ENCODE measurements at places on chromosomes 6 and 20.
A peak's percentile ranks its signal among the peaks of the same experiment; 100 is the strongest.

DNA sequence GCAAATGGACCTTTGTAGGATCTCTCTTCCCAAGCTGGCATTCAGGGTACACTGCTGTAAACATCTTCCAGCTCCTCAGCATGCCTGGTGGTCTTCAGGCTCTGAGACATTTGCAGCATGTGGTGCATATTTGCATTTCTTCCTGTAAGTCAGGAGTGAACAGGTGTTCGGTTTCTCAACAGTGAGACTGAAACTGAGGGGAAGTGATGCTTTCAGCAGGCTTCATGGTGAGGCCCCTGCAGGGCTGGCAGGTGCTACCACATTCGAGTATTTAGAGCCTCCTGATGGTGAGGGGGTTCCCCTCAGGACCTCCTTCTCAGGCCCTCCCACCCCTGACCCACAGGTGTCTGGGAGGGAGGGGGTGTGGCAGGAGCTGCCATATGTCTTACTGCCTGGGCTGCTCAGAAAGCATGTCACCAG is 15.1 kb downstream of the MYBL2 start:
- no peak overlapping the region for H3K27ac ChIP-seq
- H3K4me1 ChIP-seq, result no peaks in the 10 kb centered on the region
- no peaks in the 10 kb centered on the region for H3K27me3 ChIP-seq
- no peak for DNase-seq
- no peak overlapping the region for H3K4me3 ChIP-seq

GRCh38 chr6:26032340-26033084 is 54.7 kb upstream of the HFE start:
- H3K27ac ChIP-seq, result peak overlapping the region; percentile 99
- H3K27me3 ChIP-seq, result no peaks in the 10 kb centered on the region
- H3K36me3 ChIP-seq, result no peaks in the 10 kb centered on the region
- no peak for DNase-seq

GRCh38 chr6:64672651-64673050 is 1034.4 kb downstream of the EYS start:
- H3K4me3 ChIP-seq, result no peak overlapping the region
- no peak for DNase-seq
- H3K27ac ChIP-seq, result no peak overlapping the region
- peaks cover 4% of the 10 kb centered on the region for H3K36me3 ChIP-seq
- no peaks in the 10 kb centered on the region for H3K4me1 ChIP-seq

GRCh38 chr6:90818163-90818562 is 231.3 kb upstream of the MAP3K7 start:
- H3K4me1 ChIP-seq, result no peaks in the 10 kb centered on the region
- H3K27me3 ChIP-seq, result no peaks in the 10 kb centered on the region

GRCh38 chr6:112413780-112414179 is 66.7 kb downstream of the RFPL4B start:
- peaks cover 15% of the 10 kb centered on the region for H3K27me3 ChIP-seq
- H3K36me3 ChIP-seq, result no peaks in the 10 kb centered on the region
- H3K4me1 ChIP-seq, result no peaks in the 10 kb centered on the region
- H3K4me3 ChIP-seq, result no peak overlapping the region

DNA sequence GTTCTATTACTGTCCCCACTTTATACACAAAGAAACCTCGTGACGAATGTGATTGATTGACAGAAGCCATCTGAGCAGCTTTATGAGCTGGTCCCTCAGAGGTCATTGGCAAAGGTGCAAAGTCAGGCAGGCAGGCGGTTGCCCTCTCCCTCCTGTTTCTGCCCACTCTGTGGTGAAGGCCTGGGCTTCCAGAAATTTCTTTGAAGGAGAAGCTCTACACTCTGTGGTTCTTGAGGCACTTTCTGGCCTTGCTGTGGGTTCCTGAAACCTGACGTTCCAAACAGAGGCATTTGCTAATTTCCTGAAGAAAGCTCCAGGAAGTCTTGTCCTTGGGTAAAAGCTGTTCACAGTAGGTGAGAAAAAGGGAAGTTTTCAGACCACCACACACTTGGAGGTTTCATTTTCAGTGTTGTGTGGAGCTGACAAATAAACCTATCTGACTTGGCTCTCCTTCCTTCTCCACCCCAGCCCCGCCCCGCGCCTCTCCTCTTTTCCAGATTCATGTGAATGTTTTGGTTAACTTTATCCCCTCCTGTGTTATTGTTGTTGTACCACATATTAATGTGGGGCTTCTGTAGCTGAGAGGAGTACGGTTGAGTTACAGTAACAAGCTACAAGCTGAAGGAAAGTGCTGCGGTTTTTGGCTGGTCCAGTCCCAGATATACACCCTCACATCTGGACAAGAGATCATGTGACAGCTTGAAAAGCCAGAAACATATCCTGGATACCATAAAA is 274.1 kb downstream of the CLIC5 start:
- DNase-seq, result no peak
- peaks cover 6% of the 10 kb centered on the region for H3K27me3 ChIP-seq
- H3K36me3 ChIP-seq, result no peaks in the 10 kb centered on the region
- H3K4me1 ChIP-seq, result peaks cover 51% of the 10 kb centered on the region

DNA sequence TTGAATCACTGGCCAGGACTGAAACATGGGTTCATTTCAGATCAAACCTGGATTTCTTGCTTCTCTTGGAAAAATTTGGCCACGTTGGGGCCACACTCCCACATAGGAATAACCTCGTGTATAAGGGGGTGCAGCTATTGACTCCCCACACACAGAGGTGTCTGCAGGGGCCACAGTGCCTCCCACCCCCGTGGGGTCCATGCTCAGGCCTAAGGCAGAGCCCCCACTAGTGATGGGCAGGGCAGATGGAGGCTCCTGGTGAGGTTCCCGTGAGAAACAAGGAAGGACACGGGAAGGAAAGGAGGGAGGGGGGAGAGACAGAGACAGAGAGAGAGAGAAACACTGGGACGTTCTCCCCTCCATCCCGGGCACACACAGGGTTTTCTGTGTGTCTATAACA is 230.5 kb downstream of the ERMARD start:
- no peak overlapping the region for H3K4me3 ChIP-seq
- no peak overlapping the region for H3K27ac ChIP-seq
- H3K27me3 ChIP-seq, result peaks cover 7% of the 10 kb centered on the region
- DNase-seq, result no peak
- no peaks in the 10 kb centered on the region for H3K36me3 ChIP-seq

DNA sequence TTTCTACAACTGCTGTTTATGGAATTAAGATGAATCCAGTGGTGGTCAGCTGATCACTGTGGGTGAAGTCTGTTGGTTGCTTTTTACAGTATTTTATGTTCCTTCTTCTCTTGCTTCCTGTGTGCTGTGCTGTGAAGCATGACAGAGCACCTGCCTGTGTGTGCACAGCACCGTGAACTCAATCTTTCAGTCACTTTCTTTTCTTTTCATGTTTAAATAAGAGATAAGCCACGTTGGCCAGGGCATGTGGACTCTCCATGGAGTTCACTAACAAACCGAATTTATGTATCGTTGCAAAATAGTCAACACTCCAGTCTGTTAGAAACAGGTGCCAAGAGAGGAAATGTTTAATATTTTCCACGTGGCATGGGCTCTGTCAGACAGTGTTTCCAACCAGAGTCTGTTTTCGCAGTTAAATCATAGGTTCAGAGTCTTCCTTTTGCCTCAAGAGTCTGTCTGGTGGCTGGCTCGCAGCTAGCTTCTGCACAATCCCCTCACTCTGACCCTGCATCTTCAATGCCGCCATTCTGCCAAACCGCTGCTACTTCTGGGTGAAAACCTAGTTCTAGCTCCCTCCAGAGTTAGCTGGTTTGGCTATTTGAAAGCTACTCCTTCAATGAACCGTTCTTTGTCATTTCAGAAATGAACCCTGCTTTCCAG is 73.2 kb downstream of the QRSL1 start:
- no peak overlapping the region for H3K4me3 ChIP-seq
- H3K27ac ChIP-seq, result no peak overlapping the region
- no peaks in the 10 kb centered on the region for H3K4me1 ChIP-seq
- H3K36me3 ChIP-seq, result no peaks in the 10 kb centered on the region
- H3K27me3 ChIP-seq, result peaks cover 30% of the 10 kb centered on the region
- DNase-seq, result no peak

DNA sequence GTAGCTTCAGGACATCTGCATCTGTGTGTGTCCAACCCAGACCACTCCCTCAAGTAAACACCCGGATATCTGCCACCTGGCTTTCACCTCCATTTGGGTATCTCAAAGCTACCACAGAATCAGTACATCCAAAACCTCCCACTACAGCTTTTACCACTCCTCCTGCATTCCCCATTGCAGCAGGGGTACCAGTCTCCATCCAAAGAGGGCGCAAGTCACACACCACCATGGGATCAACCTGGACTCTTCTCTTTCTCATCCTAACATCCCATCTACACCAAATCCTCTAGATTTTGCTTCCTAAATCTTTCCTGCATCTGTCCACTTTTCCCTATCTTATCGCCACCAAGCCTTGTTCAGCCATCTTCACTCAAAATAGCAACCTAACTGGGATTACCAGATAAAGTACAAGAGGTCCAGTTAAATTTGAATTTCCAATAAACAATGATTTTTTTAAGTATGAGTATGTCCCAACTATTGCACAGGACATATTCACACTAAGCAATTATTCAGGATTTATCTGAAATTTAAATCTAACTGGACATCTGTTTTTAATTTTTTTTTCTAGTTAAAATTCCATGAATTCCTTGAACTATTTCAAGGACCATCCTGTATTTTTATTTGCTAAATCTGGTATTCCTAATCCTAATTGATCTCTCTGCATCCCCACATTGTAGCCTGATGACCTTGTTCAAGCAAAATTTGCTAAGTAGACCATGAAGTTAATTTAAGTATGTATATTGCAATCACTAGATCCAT is 164.3 kb upstream of the MLN start:
- no peak overlapping the region for H3K4me3 ChIP-seq
- no peak overlapping the region for H3K27ac ChIP-seq
- no peaks in the 10 kb centered on the region for H3K36me3 ChIP-seq
- peak; percentile 25 for DNase-seq
- H3K27me3 ChIP-seq, result peaks cover 66% of the 10 kb centered on the region

GRCh38 chr6:113301651-113302050 is 555.5 kb upstream of the MARCKS start:
- no peak overlapping the region for H3K27ac ChIP-seq
- no peak overlapping the region for H3K4me3 ChIP-seq

DNA sequence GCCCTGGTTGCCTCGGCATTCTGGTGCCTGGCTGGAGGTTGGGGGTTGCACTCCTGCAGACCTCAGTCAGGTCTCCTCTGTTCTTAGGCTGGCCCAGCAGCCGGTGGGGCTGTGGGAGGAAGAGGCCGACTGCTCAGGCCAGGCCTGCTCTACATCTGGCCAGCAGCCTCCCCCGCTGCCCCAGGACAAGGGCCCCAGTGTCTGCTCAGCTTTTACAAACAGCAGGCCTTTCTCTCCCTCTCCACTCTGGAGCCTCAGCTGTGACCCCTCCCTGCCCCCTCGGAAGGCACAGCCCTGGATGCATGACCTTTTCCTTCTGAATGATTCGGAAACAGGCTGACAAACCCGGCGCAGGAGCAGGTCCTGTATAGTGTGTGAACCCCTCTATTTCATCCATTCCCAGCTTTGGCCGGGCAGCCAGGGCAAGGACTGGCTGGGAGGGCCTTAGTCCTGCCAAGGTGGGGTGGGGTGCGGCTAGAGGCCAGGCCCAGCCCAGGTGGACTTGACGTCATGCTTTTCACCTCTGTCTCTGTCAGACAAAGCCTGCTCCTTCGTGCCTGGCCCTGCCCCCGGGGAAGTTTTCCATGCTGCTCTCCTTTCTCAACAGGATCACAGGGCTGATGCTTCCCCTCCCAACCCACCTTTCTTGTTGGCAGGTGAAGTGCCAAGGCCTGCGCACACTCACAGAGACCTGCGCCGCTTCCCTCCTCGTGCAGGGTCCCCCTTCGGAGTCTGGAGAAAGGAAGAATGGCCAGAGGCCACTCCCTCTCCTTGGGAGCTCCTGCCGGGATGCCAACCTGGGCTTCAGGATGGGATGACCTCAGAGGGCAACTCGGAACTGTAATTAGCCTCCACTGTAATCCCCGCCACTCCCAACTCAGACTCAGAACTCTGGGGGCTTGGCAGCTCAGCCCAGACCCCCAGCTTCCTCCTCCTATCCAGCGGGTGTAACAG is 10.1 kb upstream of the ITPR3 start:
- DNase-seq, result no peak
- no peaks in the 10 kb centered on the region for H3K36me3 ChIP-seq
- peaks cover 2% of the 10 kb centered on the region for H3K27me3 ChIP-seq
- H3K4me1 ChIP-seq, result peaks cover 7% of the 10 kb centered on the region
- H3K27ac ChIP-seq, result no peak overlapping the region

DNA sequence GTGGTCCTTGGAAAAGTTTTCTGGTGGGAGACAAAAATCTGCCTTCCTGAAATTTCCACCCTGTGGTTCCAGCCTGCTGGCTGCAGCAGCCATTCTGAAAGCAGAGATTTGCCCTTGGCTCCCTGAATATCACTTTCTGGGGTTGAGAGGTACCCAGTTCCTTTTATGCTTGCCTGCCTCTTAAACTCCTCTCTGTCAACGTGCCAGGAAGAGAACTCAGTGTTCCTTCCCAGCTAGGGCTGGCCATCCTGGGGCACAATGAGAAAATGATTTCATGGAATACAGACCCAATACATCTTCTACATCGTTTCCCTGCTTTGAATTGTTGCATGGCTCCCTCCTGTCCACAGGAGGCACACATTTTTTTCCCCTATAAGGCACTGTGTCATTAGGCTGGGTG is 1.6 kb upstream of the DSN1 start:
- H3K4me1 ChIP-seq, result peaks cover 27% of the 10 kb centered on the region
- peak overlapping the region; percentile 92 for H3K4me3 ChIP-seq
- peak overlapping the region; percentile 90 for H3K27ac ChIP-seq

DNA sequence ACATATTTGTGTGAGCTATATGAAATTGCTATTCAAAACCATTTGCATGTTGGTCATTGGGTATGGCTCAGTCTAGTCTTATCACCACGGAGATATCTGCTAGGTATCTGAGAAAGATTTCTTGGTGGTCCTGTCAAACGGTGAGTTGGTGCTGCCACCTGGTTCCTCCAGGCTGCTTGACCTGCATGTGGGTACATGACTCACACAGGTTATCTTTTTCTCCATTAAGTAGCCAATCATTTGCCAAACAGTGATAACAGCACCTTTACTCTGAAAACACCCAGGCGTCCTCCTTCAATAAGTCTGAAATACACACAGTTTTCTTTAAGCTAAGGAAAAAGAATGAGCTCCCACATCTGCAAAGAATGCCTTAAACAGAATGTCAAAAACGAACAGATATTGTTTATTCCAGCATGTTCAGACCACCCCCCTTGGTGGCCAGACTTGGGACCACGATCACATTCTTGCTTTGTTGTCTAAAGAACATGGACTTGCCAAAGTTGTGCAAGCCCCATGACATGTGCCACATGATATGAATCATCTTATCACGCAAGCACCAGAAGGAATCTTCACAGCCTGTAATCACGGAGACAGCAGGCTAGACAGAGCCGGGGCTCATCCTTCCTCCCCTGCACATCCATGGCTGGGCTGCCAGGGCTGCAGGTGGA is 200.7 kb upstream of the THBS2 start:
- H3K4me3 ChIP-seq, result no peak overlapping the region
- H3K36me3 ChIP-seq, result peaks cover 10% of the 10 kb centered on the region
- no peaks in the 10 kb centered on the region for H3K4me1 ChIP-seq
- H3K27ac ChIP-seq, result no peak overlapping the region
- no peaks in the 10 kb centered on the region for H3K27me3 ChIP-seq

GRCh38 chr20:48625136-48625900 is 202.5 kb downstream of the PREX1 start:
- peaks cover 10% of the 10 kb centered on the region for H3K4me1 ChIP-seq
- no peaks in the 10 kb centered on the region for H3K27me3 ChIP-seq
- H3K36me3 ChIP-seq, result peaks cover 4% of the 10 kb centered on the region
- peak; percentile 57 for DNase-seq
- no peak overlapping the region for H3K27ac ChIP-seq
- H3K4me3 ChIP-seq, result no peak overlapping the region
